PC-3 (cell line): ENCODE measurements at places on chromosomes 13 and 19. TPM values are rescaled to one million over a fixed set of nuclear protein-coding genes. Genes with fewer than 3 reads are reported as not detected.

Gene SPPL2B
- total RNA-seq = 28.6 and 32.2 TPM in 2 replicates

DNA sequence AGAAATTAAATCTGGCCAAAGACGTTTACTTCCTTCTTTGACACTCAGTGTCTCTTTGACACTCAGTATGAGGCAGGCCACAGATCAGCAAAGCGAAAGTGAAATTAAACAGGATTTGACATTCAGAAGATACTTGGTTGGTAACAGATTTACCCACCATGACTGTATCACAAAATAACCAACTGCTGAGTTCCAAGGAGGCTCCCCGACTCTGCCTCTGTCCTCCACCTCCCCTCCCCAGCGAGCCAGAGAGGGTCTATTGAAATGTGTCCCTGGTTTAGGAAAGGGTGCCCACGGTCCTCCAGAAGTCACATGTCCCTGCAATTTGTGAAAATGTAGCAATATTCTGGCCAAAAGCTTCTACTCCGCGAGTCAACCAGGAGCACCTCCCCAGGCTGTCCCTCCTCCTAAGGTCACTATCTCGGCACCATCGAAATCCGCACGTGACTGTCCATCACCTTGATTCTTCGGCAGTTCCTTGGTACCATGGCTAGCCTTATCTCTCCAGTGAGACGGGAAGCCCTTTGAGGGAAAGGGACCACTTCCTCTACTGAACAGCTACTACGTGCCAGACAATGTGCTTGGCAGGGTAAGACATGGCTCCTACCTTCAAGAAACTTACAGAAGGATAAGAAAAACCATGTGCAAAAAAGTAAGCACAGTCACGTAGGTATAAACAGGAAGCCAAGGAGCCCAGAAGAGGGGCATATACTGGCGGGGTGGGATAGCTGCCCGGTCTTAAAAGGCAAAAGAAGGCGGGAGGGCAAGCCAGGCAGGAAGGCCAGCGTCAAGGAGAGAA is 1.5 kb downstream of the N4BP2L1 start:
- peaks cover 8% of the 10 kb centered on the region; the same call in 1 of the 2 replicates for H3K4me1 ChIP-seq
- H3K27me3 ChIP-seq = no peaks in the 10 kb centered on the region
- no peak overlapping the region for H3K27ac ChIP-seq
- no peaks in the 10 kb centered on the region for H3K36me3 ChIP-seq
- H3K4me3 ChIP-seq = peak overlapping the region; percentile 80

- H3K27ac ChIP-seq = no peak overlapping the region
- H3K4me1 ChIP-seq = peaks cover 13% of the 10 kb centered on the region
- H3K27me3 ChIP-seq = peaks cover 12% of the 10 kb centered on the region; the same call in 1 of the 2 replicates
- H3K36me3 ChIP-seq = no peaks in the 10 kb centered on the region
- no peak overlapping the region for H3K4me3 ChIP-seq
Observed at GRCh38 chr13:100879255-100879654, 204.7 kb upstream of the TMTC4 start.

DNA sequence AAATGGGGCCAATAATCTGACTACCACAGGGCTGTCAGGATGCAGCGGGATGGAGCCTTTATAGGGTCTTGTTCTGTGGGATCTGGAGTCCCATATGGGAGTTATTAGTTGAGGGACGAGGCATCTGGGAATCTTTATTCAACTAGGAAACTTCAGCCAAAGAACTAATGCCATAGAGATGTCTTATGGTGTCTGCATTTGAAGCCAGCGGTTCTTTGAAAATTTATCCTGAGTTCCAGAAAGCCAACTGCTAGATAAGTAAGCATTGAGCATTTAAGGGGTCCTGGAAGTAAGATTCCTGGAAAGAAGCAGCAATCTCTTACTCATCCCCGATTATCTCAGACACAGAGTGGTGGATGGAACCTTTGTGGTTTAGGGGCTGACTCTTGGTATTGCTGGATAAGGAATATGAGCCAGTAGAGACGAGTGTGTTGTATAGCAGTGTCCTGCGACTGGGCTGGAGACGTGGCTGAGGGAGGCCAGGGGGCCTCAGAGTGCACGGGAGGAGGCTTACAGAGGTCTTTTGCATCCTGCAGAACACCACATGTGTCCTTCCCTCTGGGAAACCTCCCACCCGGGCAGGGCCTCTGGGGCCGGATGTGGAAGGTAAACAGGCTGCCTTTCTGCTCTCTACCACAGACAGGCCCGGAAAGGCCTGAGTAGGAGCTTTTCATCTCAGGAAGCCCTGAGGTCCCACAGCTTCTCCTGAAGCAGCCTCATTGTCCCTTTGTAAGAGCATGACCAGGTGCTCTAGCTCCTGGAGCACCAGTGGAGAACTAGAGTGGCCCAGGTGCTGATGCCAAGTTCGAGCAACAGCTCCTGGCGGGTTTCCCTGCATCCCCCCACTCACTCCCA is 28.8 kb downstream of the ACTN4 start:
- H3K27me3 ChIP-seq = no peaks in the 10 kb centered on the region
- H3K27ac ChIP-seq = no peak overlapping the region
- peaks cover 7% of the 10 kb centered on the region; the same call in 1 of the 2 replicates for H3K4me1 ChIP-seq
- no peak for DNase-seq

Gene C13orf42
- not detected in 2 replicates for total RNA-seq
